ENCODE measurements at places on chromosomes 6 and 20.
A peak's percentile ranks its signal among the peaks of the same experiment; 100 is the strongest.

GRCh38 chr6:45677381-45678284 is 299.9 kb upstream of the SUPT3H start:
- peak; percentile 62 for DNase-seq

GRCh38 chr6:11069760-11070159 is 23.9 kb upstream of the SMIM13 start:
- no peak for DNase-seq

- no peak for DNase-seq
These were observed 31.1 kb downstream of the RNF217 start for GRCh38 chr6:124993327-124993726.

DNA sequence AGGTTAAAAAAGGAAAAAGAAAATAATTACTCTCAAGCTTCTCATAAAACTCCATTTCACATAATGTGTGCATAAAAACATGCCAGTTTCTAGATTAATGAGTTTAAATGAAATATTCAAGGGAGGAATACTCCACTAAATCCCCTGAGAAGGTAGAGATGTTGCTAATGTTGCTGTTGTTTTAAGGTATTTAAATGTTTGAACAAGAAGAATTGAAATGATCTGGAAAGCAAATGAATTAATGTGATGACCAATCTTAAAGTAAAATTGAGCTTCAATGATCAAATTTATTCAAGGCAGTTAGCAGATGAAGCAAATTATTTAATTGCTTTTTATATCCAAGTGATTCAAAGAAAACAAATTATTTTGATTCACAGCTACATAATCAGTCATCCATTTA is 804.4 kb downstream of the EYS start:
- DNase-seq, result no peak

DNA sequence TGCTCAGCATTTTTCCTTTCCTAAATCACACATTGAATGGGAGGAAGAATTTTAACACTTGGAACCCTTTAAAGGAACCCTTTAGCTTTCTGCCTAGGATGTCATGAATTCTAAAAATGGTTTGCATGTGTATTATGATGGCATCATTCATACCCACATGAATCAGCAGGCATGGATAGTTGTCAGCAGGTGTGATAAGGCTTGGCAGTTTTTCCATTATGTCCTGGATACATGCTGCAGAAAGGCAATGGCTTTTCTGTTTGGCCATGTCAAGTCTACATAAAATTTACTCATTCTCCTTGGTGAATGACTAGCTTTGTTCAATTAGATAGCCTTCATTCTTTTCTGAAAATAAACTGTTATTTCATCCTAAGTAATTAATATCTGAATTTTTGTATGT is 353.7 kb downstream of the GRIK2 start:
- no peak for DNase-seq

DNA sequence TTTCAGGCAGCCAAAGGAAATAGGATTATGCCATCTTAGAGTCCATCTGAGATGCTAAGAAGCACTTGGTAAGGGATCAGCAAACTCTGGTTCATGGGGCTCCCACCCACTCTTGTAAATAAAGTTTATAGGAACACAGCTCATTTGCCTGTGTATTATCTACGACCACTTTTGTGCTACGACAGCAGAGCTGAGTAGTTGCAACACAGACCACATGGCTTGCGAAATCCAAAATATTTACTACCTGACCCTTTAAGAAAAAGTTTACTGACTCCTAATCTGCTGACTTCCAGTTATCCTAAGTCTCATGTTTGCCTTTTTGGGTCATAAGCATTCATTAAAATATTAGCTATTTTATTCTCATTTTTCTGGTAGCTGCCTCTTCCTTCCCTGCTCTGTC is 859.0 kb downstream of the QKI start:
- no peak for DNase-seq

DNA sequence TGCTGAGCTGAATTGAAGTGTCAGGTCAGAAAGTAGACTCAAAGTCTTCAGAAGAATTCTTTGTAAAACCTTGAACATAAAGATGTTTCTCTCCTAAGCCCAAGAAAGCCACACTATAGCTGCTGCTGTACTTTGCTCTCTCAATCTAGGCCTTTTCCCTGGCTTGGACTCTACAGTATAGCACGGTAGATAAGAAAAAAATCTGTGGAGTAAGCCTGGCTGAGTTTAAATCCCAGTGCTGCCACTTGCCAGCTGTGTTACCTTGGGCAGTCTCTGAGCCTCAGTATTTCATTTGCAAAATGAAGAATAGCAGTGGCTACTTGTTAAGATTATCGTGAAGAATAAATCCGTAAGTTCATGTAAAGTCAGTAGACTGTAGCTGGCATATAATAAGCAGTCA is 53.3 kb upstream of the UFL1 start:
- no peak for DNase-seq

- DNase-seq, result no peak
These were observed 446.3 kb downstream of the PREX1 start for GRCh38 chr20:48381353-48382120.

GRCh38 chr20:9215539-9215938 is 146.7 kb downstream of the PLCB4 start:
- no peak for DNase-seq

- peak; percentile 92 for DNase-seq
These were observed at the start of gene TTPAL for GRCh38 chr20:44475694-44476560. Gene TTPAL (plus strand): TSS chr20:44475874. CDS start chr20:44480000, 4,126 bp downstream.

DNA sequence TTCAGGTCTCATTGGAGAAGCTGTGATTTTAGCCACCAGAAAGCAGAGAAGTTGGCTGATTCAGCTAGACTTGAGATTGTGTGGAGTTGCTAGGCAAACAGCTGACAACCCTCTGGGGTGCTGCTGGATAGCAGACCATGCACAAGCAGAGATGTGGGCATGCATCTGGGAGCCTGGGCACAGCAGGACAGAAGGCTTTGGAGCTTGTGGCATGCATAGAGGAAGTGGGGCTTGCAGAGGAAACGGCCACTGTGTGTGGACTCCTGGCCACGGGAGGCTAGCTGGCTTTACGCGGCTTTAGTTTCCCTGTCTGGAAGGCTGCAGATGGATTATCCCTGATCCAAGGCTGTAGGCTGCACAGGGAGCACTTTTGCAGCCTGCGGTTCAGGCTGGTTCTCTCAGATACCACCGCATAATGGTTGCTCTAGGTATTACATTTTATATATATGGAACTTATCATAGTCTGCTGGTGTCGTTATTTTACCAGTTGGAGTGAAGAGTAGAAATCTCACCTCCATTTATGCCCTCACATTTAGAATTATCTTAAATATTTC is 10.4 kb downstream of the ZNF831 start:
- DNase-seq, result peak; percentile 12

DNA sequence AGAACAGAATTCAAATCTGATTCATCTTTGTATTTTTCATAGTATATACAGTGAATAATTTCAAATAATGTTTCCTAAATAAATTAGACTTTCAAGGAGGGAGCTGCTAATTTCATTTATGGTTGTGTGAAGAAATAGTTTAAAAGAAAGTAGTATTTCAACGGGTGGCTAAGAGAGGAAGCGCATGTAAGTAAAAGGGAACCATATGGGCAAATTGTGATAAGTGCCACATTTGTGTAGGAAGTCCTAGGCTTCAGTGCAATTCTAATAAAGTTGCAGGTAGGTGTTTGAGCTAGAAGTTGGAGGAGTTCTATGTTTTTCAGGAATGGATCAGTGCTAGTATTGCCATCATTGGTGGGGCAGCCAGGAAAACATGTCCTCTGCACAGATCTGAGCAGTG is 178.8 kb upstream of the PRDM1 start:
- DNase-seq, result no peak

DNA sequence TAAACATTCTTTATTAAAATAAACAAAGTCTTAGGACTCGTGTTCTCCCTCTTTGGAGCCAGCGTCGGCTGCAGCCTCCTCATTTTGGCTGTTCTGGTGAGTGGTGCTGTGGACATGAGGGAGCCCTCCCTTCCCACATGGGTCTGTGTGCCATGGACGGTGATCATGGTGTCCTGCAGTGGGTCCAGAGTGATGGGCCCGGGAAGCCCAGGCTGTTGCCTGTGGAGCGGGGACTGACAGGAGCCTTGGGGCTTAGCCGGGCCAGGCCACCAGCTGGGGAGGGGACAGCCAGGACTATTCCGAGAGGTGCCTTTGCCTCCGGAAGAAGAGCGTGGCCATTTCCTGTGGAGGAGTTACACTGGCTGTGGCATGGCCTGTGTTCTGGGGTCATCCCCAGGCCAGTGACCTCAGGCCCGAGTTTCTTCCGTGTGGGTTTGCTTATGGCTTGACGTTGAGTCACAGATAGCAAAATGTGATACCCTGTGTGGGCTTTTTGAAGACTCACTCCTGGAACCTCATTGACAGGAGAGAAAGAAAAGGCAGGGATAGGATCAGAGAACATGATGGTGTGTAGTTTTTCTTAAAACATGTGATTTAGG is 153.4 kb downstream of the DTNBP1 start:
- DNase-seq, result no peak

GRCh38 chr6:163554663-163555062 is 140.1 kb downstream of the QKI start:
- peak; percentile 77 for DNase-seq

GRCh38 chr20:60690771-60691170 is 561.3 kb upstream of the CDH4 start:
- no peak for DNase-seq

DNA sequence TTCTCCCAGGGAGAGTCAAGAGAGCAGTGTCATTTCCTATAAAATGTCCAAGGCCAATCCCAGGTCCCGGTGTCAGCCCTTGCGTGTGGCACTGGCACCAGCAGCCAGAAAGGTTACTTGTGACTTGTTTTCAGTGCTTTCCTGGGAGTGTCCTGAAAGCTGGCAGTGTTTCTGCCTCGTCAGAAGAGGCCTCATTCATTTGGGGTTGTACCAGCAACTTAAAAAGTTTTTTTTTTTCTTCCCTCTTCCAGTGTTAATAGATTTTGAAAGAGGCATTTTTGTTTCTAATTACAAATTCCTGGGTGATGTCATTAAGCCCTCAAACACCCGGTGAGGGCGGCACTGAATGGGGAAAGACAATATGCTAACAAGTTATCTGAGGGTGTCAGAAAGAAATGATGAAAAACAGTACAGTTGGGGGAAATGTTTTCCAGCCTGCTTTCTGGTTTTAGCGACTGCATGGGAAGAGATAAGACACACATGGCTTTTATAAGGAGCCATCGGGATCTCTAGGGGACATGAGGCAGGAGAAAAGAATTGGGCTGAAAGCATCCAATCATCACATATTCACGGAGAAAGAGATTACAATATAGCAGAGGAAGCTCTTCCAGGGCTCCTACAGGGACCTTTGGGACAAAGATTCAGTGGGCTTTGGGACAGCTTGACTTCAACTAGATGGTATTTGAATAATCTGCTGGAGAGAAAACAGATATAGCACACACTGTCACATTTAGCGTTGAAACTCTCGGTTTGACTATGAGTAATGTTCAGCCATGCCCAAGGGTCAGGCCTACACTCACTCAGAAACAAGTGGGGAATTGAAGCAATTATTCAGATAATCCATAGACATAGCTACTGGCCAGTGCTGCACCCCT is 153.0 kb downstream of the BCAS1 start:
- DNase-seq, result no peak

DNA sequence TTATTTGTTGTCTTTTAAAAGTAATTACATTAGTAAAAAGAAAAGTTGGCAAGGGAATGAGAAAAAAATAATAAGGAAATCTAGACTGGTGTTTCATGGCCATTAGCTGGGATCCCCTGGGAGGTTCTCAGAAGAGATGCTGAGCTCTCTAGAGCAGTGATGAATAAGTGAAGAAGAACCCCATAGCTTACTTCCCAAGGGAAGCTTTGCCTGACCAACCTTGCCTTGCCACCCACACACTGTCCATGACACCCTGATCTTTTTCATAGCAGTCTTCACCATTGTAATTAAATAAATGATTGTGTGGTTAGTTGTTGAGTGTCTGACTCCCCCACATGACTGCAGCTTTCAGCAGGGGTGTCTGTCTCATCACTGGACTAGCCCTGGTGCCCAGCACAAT is 5.9 kb downstream of the C6orf163 start:
- DNase-seq, result no peak

DNA sequence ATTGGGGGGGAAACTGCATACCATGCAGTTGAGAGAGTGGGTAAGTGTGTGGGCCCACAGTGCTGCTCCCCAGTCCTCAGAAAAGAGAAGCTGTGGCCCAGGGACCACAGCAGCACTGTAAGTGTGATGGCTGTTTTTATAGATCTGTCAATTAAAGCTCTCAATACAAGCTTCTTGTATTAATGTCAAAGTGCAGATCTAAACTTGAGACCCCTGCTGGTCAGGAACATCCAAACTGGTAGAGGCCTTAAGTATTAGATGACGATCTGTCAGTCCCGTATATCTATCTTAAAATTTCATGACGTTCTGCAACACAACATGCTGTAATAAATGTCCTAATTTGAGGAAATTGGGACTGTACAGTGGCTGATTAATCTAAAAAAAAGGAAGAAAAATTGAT is 74.8 kb downstream of the TULP4 start:
- no peak for DNase-seq

DNA sequence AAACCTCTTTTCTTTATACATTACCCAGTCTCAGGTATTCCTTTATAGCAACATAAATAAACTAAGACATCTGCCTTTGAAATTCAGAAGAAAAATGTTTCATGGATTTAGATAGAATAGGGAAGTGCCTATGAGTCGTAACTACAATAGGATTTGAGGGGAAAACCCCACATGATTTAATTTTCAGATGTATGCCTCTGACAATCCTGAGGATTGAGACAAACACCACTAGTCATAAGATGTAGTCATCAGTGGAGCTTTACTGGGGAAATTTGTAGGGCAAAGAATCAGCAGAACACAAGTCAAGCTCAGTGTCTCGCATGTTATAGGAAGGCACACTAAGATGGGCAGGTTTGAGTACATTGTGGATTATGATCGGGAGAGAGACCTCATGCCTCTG is 566.4 kb downstream of the BMP2 start:
- DNase-seq, result no peak
